ENCODE measurements at places on chromosomes 3 and 15.
A peak's percentile ranks its signal among the peaks of the same experiment; 100 is the strongest.

DNA sequence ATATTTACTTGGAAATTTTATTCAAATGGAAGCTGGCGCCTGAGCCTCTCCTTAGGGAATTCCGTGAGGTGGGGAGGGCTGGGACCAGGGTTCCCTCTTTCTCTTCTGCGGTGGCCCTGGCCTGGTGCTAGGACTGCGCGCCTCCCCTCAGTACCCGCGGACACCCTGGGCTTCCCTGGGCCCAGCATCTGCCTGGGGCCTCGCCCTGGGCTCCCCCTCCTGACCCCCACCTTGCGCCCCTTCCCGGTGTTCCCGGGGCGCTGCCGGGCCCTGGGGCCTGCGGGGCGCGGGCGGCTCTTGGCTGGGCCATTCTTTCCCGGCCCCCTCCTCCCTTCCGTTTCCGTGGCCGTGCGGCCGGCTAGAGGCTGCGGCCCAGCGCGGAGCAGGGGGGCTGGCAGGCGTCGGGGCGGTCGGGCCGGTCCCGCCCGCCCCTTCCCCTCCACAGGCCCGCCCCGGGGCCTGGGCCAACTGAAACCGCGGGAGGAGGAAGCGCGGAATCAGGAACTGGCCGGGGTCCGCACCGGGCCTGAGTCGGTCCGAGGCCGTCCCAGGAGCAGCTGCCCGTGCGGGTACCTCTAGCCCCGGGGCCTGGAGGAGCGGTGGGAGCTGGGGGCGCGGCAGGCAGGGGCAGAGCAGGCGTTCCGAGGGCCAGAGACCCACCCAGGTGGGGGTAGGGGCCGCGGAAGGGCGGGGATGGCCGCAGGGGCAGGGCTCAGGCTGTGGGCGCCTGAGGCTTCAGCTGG lies at the start of gene FES:
TSS of gene FES (plus strand) at position 529 of the 743 bp plus-strand sequence. CDS start 542 bp downstream, outside the sequence.
- peak; percentile 63 for DNase-seq

- DNase-seq: no peak
These were observed 65.4 kb upstream of the SEC61A1 start for GRCh38 chr3:127986803-127987202.

DNA sequence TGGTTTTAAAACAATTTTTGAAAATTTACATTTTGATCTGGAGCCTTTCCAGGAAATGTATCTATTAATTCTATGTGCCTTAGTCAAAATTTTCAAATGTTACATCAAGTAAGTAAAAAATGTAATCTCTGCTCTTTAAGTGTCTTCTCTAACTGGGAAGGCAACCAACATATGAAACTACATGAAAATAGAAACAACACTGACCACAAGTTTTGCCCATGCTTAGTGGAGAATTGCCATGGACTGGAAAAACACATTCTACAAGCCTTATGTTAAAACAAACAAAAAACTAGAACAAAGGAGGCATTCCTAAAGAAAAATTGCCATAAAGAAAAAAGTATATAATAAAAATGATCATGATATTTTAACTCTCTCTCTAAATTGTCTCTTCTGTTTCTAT lies 75.9 kb upstream of the SPRED1 start:
- DNase-seq: peak; percentile 13

GRCh38 chr15:36208868-36209582 lies 370.4 kb upstream of the CDIN1 start:
- peak; percentile 28 for DNase-seq

DNA sequence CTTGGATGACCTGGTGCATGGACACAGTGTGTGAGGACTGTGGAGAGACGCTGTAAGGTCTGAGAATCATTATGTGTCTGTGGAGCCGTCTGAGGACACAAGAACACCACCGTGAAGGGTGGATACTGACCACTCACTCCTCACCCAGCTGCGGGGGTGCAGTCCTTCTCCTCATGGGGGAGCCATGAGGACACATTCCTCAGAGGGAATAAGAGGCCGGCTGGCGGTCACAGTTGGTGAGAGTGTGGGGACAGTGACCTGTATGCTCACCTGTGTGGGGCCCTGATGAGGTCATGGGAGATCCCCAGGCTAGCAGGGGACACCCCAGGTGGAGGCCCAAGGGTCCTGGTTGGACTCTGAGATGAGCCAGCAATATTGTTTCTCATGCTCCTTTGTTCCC lies 2.5 kb upstream of the TRPM1 start:
- DNase-seq: no peak

DNA sequence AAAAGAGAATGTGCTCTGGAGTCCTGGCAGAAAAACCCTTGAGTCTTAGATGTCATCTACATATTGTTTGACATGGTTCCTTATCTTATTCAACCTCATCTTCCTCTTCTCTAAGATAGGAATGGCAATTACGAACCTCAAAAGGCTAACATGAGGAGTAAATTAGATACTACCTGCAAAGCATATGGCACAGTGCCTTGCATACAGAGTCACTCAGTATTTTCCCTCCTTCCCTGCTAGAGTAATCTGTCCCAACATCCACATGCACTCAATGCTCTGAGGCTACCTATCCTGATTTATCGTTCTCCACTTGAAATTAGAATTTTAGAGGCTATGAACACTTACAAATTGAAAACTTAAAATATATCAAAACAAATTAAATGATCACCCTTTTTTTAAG lies 386.7 kb downstream of the RSL24D1 start:
- no peak for DNase-seq

DNA sequence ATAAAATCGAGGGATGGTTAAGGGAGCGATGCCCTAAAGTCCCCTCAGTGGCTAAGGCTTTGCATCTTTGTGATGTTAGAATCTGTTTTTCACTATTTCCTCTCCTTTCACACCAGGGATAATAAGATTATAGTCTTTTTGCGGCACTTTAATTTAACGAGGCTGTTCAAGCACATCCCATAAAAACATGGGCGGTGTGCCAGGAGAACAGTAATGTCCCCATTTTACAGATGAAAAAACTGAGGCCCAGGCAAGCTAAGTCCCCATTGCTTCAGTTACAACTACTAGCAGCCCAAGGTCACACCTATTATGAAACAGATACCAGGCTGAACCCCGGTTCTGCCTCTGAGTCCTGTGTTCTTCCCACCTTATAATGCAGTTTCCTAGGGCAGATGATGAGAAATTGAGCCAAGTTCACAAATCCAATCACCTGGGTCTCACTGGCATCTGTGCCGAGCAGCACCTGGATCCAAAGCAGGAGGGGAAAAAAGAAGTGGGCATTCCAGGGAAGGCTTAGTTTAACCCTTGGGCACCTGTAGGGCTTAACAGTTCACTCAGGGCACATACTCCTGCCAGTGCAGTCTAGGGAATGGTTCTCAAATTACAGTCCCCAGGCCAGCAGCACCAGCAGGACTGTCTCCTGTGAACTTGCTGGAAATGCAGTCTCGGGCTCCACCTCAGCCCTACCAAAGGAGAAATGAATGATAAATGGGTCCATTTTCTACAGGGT lies 169.3 kb downstream of the RAB11A start:
- no peak for DNase-seq

- no peak for DNase-seq
These were observed 47.8 kb downstream of the GPD1L start for GRCh38 chr3:32154205-32154579.

DNA sequence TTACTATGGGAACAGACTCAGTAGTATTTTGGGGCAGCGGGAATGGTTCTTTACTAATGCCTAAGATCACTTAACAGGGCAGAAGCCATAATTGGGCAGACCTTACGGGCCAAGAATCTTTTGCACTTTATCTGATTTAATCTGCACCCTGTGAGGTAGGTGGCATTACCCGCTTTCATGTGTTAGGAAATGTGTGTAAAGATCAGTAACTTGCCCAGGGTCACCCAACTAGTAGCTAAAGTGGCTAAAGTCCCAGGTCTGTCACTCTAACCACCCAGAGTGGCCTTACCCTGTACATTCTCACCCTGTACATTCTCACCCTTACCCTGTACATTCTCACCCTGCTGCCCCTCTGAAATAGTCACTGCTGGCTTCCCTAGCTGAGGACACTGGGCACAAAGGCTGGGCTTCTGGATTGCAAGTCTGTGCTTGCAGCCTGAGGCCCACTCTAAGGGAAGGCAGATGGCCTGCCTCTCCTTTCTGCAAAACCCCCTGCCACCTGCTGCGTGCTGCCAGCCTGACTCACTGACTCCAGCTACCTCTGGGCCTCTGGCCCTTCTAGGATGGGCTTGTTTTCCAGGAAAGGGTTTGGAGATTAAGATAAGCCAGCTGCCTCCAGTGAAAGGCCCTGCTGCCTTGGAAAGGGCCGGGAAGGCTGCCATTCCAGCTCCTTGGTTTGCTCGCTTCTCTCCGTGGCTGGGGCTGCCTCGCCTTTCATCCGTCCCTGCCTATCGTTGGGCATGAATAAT lies 37.5 kb upstream of the MYZAP start:
- no peak for DNase-seq

DNA sequence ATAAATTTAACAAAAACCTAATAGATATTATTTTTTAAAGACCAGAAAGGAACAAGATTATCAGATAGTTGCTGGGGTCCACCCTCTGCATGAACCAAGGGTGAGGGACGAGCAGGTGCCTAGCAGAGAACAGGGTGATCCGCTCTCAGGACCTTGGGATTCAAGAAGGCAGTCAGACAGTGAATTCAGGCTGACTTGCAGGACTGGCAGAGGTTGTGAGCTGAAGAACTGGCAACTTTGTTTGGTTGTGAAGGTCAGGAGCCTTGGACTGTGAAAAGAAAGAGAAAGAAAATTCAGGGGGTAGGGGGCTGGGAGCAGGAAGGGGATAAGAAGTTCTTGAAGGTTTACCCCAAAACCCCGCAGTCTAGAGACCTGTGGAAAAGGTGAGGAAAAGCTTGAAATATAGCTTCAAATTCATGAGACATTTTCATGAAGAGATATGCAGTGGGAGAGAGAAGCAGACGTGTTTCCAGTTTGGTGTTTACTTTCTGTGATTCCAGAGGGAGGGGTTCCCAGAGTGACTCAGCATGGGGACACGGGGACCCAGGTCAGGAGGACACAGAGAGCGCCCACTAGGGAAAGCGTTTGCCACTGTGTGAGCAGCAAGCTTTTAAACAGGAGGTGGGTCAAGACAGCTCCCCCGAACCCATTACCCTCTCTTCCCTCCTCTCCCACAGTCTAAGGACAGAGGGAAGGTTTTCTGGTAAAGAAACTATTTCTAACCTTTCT lies 217.2 kb upstream of the UMPS start:
- no peak for DNase-seq

Measured in fibroblast of skin of abdomen (primary cell).